ENCODE measurements at places on chromosomes 1 and 21.

GRCh38 chr1:246528933-246529731, 22.1 kb upstream of the SMYD3 start:
- DNase-seq: no peak

DNA sequence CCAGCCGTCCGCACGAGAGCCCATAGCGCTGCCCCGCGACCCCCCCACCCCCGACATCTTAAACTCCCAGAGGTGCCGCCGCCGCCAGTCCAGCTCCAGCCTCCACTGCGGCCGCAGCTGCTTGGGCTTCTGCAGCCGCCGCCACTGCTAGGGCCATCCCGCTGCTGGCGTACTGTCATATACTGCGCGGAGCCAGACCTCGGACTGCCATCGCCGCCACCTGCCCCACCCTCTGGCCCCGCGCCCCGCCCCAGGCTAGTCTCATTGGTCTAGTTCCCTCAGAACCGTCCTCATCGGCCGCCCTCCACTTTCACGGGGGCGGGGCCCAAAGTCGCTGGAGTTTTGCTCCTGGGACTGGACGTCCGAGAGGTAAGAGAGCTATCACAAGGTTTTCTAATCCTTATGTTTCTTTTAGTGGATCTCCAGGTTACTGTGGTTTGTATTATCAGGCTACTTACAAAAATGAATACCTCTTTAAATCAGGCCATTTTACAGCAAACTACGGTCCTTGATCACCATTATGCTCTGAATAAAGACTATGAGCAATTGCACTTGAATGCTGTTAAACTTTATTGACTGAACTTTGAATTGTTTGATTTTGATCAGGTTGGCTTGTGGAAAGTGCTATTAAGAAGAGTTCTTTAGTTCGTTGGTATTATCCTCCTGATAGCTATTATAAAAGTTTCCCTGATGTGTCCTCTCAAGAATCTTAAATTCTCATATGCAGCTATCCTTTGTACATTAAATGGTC, 2.8 kb upstream of the CD1D start:
- DNase-seq: peak; percentile 33

DNA sequence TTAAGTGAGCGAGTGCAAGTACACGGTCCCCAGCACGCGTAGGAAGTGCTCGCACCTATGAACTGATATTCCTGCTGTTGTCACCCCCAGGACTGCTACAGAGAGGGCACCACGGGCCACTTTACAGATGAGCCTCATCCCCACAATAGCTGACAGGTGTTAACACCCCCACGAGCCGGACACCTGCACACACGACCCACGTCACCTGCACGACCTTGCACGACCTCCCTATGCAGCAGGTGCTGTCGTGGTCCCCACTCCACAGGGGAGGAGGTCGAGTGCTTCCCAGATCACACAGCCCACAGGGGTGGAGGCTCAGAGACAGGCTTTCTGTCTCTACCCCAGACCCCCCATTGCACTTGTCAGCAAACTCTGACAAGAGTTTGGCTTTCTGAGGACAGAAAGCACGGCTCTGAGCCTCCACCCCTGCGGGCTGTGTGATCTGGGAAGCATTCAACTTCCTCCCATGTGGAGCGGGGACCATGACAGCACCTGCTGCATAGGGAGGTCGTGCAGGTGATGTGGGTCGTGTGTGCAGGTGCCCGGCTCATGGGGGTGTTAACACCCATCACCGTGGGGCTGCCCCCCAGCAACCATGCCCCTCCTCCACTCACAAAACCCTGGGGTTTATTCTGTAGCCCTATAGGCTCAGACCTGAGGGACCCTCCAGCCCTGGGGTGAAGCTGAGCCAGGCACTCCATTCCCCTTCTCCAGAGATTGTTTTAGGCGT, 80.8 kb downstream of the MATN1 start:
- no peak for DNase-seq

DNA sequence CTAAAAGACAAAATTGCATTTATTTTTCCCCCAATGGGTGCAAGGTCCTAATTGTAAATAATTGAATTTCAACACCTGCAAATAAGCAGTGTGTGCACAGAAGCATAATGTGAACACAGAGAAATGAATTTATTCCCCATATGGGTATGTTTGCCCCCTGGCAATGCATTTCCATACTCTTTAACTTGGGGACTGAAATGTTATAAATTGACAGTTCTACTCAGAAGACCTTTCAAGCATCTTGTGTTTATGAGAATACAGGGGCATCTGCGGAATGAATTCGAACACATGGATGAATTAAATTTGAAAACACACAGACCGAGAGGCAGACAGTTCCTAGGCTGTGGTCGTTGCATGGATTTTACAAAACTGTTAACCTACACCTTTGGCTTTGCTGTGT, 3.5 kb downstream of the PBX1 start:
- no peak for DNase-seq

DNA sequence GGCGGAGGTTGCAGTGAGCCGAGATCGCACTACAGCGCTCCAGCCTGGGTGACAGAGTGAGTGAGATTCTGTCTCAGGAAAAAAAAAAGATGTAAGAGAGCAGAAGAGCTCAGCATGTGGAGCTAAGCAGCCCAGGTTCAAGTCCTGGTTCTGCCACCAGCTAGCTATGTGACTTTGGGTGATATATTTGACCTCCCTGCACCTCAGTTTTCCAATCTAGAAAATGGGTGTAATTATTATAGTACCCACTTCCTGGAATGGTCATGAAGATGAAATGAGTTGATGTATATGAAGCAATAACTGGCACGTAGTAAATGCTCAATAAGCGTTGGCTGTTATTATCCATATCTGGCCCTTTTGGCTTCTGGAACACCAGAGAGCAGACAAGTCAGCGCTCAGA, 38.2 kb downstream of the CAMK2N1 start:
- DNase-seq: no peak

DNA sequence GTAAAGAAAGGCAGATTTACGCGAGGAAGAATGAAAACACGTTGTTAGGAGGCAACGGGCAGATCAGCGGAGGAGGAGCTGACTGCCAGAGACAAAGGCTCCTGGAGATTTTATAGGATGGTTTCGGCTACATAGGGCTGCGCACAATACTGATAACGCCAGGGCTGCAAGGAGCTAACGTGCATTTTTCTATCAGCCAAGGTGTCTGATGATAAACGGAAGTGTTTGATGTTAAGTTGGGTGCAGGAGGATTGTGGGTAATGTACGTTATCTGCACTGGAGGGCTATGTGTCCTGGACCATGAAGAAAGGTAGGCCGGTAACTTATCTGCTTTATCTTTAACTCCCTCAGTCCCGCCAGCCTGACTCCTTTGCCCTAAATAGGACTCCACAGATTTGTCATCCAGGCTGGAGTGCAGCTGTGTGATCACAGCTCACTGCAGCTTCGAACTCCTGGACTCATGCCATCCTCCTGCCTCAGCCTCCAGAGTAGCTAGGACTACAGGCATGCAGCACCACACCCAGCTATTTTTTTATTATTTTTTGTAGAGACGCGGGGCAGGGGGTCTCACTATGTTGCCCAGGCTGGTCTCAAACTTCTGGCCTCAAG, 29.6 kb downstream of the SETD4 start:
- peak; percentile 27 for DNase-seq

DNA sequence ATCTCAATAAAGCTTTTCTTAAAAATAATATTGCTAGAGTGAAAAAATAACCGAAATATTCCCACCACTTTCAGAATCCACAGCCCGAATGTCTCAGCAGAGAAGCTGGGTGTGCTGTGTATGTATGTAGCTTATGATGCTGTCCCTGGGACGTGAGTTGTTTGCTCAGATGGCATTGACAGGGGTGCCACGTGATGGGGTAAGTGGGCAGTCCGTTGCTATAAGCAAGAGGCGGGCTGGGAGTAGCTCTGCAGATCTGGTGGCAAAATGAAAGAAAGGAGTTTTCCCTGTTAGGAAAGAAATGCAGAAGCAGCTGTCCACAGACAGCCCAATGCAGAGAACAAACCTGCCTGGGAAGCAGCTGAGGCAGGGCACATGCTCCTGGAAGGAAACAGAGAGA, 3.8 kb upstream of the FAM20B start:
- DNase-seq: peak; percentile 75

DNA sequence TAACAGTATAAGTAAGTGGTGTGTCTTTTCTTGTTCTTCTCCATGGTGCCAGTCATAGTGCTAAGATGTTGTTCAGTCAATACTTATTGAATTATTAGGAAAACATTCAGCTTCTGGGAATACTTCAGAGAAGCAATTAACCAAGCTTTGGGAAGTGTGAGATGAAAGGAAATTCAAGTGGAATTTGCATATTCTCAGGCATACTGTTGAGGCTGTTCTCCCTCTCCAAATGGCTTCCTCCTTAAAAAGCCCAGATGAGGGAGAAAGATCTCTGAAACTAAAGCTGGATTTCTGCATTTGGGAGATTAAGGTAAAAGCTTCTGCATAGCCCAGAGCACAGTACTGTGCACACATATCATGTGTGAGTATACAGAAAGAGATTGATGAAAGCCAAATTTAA, 73.4 kb downstream of the MACF1 start:
- DNase-seq: no peak

DNA sequence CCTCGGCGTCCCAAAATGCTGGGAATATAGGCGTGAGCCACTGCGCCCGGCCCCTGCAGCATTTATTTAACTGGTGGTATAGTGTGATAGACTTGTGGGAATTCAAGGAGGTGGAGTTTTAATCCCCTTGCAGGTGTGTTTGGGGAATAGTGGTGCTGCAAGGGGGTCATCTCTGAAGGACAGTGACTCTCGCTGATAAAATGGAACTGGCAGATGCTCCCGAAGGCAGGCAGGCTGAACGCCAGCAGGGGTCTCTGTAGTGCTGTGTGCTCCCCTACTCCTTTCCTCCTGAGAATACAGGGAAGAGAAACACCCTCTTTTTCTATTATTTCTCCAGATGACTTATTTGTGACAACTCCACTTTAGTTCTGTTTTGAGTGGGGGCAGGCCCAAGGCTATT, 4.0 kb downstream of the OSCP1 start:
- DNase-seq: peak; percentile 76

DNA sequence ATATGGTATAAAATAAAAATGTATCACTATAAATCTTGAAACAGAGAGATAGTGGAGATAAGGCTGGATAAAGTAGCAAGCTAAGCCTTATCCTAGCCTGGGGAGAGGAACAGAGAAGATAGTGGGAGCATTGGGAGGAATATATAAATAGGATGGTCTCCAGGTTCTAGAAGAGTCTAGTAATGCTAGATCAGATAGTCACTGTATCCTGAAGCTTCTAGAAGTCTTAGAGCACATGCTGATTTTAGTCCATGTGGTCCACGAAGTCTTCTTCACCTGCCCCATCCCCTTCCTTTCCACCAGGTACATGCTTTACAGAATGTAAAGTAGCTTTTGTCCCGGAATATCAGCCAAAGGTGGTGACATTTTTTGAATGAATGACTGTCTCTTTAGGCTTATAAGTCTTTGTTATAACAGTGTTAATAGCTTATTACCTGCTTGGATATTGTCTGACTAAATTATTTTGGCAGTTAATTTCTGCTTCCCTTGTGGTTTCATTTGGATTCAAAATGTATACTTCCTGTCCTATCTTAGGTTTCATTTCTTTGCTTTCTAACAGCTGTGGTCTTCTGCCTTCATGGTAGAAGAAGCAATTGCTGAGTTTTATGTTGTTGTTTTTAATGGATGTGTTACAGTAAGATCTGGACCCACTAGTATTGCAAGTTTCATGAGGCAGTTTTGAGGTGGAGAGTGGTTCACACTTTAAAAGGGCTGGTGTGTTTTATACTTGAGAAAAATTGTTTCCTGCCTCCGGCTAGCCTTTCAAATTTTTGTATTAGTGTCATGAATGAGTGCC, 5.9 kb downstream of the SMG7 start:
- DNase-seq: peak; percentile 24

DNA sequence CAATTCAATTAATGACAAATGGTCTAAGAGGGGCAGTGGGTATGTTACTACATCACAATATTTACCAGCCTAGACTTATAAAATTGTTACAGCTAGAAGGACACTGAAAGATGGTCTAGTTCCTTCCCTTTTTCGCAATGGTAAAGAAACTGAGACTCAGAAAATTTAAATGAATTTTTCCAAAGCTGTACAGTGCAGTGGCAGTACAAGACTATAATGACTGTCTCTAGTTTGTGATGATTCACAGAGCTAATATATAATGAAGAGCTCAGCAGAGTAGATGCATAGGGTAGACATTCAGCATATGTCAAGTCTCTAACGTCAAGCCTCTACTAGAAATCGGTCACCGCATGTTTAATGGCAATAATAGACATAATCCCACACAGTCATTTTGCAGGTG, 4.6 kb downstream of the PLPP3 start:
- DNase-seq: no peak

DNA sequence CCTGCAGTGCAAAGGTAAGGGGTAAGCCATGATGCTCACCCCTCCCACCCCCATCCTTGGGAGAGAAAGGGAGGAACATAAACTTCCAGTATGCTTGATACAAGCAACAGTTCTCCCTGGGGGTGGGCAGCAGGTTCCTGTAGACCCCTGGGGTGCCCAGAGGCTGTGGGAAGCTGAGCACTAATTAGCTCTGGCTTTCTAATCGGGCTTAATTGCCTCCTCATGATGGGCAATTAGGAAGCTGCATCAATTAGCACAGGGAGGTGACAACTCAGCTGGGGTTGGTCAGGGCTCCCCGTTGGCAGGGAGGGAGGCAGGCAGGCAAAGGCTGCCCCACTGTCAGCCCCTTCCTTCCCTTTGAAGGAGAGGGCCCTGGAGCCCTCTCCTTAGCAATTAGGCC, 15.7 kb upstream of the LMNA start:
- no peak for DNase-seq

- no peak for DNase-seq
Measured at GRCh38 chr1:78079580-78079979, 33.8 kb downstream of the GIPC2 start.

- no peak for DNase-seq
Measured at GRCh38 chr1:14599183-14599791, 802 bp downstream of the KAZN start.

DNA sequence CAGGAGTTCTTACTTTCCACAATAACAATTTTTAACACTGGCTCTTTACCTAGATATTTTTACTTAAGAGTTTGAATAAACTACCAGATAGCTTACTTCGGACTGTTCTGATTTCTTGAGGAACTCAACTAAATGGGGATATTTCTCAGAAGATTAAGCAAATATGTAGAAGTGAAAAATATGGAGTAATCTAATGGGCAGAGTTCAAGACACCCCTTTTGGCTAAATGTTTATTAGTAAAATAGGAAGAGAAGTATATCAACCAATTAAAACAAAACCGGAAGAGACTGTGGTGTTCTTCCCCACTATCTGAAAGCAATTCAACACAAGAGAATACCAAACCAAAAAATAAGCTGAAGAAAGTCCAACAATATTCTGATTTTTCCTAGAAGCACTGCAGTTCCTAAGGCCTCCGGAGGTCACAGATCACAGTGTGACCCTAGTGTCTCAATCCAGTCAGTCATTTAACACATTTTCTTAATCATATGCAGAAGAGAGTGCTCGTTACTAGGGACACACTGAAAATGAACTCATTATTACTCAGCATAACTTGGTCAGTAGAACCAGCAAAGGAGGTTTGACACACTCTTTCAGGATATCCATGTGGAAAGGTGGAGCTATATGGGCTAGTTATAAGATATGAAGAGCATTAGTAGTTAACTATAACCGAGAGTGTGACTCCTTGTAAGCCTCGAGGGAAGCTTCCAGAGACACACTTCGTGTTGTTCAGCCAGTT, 5.2 kb downstream of the SIPA1L2 start:
- no peak for DNase-seq

All from OCI-M1 (cell line).